ENCODE measurements at places on chromosomes 7 and 10. TPM values are rescaled to one million over a fixed set of nuclear protein-coding genes. Genes with fewer than 3 reads are reported as not detected.

- DNase-seq = no peak
These were observed 9.4 kb downstream of the NXPH1 start for GRCh38 chr7:8442814-8443304.

- no peak for DNase-seq
These were observed 50.6 kb upstream of the GJD4 start for GRCh38 chr10:35554461-35555056.

Gene LLCFC1
- not detected for total RNA-seq

- DNase-seq = no peak
These were observed 26.8 kb downstream of the TACR2 start for GRCh38 chr10:69389827-69390490.
